Muscle of arm (tissue), 14 donors: ENCODE measurements at places on chromosomes 12 and 14.
A peak's percentile ranks its signal among the peaks of the same experiment; 100 is the strongest.

- DNase-seq = no peak
These were observed 24.2 kb upstream of the MMP17 start for GRCh38 chr12:131803961-131804521.

GRCh38 chr14:46063872-46064271 lies 587.7 kb downstream of the RPL10L start:
- no peak for DNase-seq

- DNase-seq = no peak
These were observed 17.4 kb upstream of the ZDHHC17 start for GRCh38 chr12:76746516-76746915.

DNA sequence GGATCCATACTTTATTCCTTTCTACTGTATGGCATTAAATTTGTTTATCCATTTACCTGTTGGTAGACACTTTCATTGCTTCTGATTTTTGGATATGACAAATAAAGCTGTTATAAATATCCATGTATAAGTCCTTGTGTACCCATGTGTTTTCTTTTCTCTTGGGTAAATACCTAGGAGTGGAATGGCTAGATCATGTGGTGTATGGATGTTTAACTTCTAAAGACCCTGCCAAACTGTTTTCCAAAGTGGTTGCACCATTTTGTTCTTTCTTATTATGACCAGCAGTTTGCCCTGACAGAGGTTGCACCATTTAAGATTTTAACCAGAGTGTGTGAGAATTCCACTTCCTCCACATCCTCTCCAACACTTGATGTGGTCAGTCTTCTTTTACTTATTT lies 6.0 kb upstream of the DAZAP2 start:
- DNase-seq = no peak

GRCh38 chr12:83808591-83808990 lies 1104.0 kb downstream of the SLC6A15 start:
- no peak for DNase-seq

DNA sequence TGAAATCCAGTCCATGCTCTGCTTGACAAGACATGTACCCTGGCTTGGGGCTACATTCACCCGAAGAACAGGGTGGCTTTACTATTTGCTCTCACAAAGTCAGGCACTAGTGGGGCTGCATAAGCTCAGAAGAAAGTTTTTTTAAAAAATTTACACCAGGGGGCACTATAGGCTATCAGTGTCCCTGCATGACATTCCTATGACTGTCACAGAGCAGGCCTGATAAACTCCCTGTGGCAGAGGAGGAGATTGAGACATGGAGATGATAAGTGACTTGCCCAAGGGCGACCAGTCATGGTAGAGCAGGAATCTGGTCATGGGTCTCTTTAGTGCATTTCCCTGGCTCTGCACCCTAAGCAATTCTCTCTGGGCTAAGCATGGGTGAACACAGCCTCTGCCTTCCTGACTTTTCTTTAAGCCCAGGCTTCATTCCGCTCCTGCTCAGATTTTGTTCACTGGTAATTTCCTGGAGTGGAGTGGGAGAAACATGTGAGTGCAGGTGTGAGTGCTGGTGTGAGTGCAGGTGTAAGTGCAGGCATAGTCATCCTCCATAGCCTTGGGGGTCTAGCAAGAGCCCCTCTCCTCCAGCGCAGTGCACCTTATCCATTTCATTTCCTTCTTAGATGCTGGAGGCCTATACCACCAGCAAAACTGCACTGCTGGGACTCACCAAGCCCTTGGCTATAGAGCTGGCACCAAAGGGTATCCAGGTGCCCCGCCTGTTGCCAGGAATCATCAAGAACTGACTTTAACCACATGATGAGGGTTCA lies 91.6 kb downstream of the DHRS2 start:
- DNase-seq = peak; percentile 15

DNA sequence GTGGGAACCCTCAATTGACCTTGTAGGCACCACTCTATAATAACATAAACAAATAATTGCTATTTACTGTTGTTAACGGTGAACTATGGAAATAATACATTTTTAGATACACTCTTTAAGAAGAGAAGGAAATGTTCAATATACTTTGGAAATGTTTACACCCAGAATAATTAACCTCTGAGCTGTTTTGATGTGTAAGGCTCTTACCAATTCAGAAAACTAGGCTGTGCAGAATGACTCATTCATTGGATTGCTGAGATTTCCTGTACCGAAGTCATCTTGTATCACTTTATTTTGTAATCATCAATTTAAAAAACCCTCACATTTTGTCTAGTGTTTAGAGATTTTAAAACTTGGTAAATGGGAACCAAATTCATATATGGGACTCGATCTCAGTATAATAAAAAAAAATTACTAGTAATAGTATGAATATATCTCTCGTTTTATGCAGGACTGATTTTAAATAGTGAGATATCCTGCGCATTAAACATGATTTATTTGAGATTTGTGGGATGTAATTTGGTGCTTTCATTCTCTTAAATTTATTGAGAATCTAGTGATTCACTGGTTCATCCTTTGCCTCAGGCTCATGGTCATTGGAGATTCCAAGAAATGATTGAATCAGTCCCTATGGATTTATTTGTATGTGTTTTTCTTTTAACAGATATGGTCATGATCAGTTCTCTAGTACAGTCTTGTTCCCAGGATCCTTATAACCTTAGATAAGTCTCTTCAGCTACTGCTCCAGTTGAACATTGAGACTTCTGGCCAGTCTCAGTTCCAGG lies 3.9 kb downstream of the SAMD4A start:
- DNase-seq = no peak

- no peak for DNase-seq
These were observed 7.3 kb upstream of the C2CD5 start for GRCh38 chr12:22551624-22552023.

DNA sequence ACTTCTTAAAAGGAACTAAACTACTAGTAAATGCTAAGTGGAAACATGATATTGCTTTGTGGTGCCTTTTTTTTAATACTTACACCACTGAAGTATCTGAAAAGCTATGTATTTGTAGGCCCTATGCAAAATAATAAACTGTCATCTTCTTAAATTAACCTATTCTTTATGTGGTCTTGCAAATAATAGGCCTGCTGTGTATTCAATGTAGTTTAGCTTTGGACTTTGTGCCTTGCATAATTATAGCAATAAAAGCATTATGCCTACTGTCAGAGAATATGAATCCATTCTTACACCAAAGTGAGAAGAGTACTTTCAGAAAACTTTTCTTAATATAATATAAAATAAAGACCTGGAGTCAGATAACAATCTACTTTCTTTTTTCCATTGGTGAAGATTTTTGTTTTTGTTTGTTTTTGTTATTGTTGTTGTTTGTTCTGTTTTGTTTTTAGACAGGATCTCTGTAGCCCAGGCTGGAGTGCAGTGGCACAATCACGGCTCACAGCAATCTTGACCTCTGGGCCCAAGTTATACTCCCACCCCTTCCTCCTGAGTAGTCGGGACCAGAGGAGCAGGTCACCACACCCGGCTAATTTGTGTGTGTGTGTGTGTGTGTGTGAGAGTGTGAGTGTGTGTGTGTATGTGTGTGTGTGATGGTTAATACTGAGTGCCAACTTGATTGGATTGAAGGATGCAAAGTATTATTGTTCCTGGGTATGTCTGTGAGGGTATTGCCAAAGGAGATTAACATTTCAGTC lies 213.8 kb downstream of the SLC6A15 start:
- no peak for DNase-seq

DNA sequence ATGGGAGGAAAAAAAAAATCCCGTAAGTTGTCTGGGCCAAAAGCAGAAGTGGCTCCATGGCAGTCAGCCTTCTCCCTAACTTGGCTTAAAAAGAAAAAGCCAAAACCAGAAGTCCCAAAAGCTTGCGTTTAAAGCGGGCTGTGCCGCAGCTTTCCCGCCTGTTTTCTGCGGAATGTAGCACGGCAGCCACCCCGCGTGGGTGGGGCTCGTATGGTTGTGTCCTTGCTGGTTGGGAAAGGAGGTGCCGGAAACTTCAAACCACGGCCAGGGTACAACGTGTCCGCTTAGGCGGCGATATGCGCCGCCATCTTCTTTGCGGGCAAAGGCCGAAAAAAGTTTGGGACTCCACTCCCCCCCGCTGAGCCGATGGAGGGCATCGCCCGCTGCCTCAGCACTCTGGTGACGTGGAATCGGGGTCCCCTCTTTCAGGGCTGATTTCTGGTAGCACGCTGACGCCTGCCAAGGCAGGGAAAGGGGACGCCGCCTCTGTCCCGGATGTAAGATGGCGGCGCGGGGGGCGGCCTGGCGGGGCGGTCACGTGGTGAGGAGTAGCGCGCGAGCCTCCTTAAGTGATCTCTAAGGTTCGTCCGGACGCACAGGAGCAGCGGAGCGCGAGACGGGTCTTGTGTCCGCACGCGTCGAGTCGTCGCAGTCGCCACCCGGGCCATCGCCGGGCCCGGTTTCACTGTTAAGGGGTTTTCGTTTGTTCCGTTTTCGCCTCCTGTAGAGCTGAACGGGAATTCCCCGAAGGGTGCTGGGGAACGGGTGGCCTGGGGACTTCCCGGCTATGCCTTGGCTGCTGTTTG lies 135.8 kb downstream of the MON2 start:
- DNase-seq = peak; percentile 92

GRCh38 chr14:52833891-52834290 lies 42.5 kb upstream of the GNPNAT1 start:
- DNase-seq = no peak

GRCh38 chr12:70242695-70243509 lies at the start of gene CNOT2:
TSS of gene CNOT2 (plus strand) at chr12:70243433. CDS start at chr12:70278227, 34,794 bp downstream.
- peak; percentile 93 for DNase-seq

DNA sequence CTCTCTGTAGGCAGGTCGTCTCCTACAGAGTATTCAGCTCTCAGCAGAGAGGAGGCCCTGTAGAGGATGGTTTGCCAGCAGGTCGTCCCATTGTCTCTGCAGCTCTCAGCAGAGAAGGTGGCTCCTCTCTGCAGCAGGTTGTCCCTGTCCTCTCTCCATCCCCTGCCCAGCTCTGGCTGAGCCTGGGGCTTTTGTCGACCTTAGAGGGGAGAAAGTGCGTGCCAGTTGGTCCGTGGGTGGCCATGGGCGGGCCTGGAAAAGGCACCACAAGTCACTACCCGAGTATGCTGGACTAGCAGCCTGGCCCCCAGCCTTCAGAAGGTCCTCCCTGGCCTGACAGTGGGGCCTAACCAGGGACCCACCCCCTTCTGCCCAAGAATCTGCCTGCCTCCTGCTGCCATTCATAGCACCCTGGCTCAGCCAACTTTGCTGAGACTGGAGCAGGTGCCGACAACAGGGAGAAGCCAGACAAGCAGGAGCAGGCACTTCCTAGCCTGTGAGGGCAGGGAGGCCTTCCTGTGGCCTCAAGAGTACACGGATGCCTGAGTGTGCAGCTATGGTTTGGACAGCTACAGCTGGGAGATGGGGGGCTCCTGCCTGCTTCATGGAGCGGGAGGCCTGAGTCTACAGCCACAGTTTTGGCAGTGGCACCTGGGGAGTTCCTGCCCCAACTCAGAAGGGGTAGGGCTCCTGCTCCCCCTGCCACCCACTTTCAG lies 59.7 kb upstream of the KCNH3 start:
- DNase-seq = no peak

- DNase-seq = peak; percentile 31
These were observed 6.2 kb downstream of the AMN start for GRCh38 chr14:102928412-102929240.

DNA sequence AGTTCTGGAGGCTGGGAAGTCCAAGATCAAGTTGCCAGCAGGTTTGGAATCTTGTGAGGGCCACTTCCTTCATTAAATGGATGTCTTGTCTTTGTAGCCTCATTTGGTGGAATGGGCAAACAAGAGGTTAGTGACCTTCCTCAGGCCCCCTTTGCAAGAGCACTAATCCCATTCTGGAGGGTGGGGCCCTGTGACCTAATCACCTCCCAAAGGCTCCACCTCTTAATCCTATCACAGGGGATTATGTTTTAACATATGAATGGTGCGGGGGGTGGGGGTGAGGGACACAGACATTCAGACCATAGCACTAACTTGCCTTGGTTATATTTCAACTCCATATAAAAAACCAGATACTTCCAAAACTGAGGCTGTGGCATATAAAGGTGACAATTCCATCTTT lies 59.9 kb upstream of the PPP4R3A start:
- DNase-seq = no peak

- DNase-seq = peak; percentile 79
These were observed 39.1 kb upstream of the INF2 start for GRCh38 chr14:104650057-104650980.

DNA sequence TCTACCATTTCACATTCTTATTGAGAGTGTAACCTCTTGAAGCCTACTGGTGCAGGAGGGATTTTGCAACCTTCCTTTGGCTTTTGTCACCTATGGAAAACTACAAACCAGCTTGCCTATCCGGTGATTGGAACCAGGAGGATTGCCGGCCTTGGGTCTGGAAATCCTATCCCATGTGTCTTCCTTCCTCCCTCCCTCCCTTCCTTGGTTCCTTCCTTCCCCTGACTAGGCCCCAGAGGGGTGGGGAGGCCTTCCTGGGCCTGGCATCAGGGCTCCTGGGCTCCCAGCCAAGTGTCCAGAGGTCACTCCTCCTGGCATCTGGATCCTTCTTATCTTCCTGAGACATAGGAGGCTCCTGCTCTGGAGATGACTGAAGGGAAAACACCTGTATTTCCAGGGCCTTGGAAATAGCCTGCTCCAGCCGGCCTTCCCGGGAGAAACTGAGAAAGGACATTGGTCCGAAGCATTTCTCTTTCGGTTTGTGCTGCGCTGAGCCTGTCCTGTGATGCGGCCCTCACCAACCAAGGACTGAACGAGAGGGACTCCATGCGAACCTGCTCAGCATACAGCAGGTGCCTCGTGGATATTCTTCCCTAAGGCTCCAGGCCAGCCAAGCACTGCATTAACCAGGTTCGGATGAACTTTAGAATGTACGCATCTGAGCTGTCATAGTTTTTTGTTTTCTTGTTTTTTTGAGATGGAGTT lies 43.4 kb downstream of the PSMA6 start:
- no peak for DNase-seq

DNA sequence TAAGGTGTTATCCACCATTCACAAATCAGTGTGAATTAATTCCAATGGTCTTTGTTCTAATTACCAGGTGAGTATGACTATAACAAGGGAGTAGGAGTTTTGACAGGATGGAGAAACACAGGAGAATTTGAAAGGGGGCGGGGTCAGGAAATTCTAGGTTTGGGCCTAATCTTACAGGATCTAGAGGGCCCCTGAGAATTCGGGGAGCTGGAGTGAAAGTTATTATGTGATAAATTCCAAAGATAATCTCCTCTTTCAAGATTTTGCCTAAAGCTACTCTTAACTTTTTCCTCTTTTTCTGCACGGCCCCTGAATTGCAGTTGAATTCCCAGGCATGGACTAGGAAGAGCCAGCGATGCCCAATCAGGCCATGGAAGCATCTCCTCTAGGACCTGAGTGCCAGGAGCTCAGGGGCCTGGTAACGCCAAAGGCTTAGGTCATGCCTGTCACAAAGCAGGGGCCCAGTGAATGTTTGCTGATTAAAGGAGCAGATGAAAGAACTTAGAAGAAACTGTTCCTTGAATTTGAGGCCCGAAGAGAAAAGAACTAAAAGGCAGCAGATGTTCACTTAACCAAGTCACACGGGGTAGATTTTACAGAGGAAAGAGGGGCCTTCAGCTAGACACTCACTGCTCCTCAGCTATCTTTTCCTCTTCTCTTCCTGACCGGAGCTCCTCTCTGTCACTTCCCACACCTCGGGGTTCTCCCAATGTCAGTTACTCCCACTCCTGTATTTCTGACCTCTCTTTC lies 195.5 kb downstream of the PPM1H start:
- no peak for DNase-seq

GRCh38 chr12:70484464-70484863 lies 118.4 kb downstream of the KCNMB4 start:
- no peak for DNase-seq

- DNase-seq = no peak
These were observed 330.6 kb upstream of the FBXO33 start for GRCh38 chr14:39762576-39763401.
